ENCODE measurements at places on chromosomes 2 and 18.

- no peak for DNase-seq
Observed at GRCh38 chr2:111166115-111166514, 45.4 kb downstream of the BCL2L11 start.

- DNase-seq = peak; percentile 59
Observed at GRCh38 chr2:144004742-144005141, 515.2 kb downstream of the ZEB2 start.

- DNase-seq = no peak
Observed at GRCh38 chr2:215499331-215499730, 63.5 kb upstream of the FN1 start.

- DNase-seq = no peak
Observed at GRCh38 chr2:179963626-179964025, 43.5 kb downstream of the CWC22 start.

DNA sequence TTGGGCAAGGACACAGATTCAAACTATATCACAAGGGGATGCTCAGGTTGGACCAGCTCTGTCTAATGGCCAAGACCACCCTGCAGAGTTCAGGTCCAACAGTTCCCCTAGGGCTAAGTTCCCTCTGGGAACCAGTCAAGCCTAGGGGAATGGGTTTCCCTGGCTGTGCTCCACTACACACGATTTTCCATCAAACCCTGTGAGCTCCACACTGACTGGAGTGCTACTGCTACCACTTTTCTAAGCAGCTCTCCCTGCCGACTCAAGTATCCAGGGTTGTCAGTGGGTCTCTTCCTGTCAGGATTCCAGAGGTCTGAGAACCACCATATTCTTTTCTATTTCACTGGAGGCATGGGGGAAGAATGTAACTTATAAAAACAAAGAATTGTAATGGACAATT, 280.4 kb upstream of the COL3A1 start:
- no peak for DNase-seq

- no peak for DNase-seq
Observed at GRCh38 chr2:23387221-23387550, 2.2 kb downstream of the KLHL29 start.

DNA sequence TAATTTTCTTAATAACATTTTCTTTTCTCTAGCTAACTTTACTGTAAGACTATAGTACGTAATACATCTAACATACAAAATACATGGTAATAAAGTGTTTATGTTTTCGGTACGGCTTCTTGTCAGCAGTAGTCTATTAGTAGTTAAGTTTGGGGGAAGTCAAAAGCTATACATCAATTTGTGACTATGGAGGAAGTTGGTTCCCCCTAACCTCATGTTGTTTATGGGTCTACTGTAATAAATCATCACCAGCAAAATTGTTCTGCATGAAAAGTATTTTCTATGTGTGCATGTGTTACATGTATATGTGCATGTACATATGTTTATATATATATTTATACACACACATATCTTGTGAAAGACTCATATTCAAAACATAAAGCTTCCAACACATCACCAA, 303.0 kb downstream of the TRIB2 start:
- DNase-seq = no peak

DNA sequence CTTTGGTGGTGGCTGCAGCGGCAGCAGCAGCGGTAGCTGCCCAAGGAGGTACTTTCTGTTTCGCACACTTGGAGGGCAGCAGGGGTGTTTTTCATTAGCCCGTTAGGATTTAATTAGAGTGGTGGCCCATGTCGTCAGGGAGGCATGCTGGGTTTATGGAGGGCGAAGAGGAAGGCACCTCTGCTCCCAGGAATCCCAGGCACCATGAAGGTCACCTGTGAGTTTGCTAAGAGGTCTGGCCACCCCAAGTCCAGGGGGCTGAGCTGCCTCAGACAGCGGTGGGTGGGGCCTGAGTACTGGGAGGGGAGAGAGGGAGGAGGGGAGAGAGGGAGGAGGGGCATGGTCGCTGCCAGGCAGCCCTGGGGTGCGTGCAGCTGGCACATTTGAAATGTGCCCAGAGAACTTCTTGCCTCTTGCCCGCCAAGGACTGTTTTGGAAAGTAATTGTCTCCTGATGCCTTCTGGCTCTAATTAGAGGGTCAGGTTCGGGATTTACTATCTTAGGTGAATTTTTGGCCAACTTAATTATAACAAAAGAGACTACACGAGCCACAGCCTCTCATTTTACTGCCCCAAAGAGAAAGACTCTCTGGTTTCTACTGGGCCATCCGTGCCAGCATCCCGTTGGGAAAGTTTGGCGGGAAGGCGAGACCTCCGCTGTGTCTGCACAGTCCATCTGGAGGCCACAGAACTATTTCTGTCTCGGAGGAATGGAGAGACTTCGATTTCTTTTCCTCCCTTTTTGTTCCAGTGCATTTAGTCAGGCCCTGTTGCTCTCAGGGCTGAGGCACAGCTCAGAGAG, 62.0 kb downstream of the GLI2 start:
- peak; percentile 77 for DNase-seq

- DNase-seq = no peak
Observed at GRCh38 chr2:62469548-62469947, 36.4 kb downstream of the TMEM17 start.

DNA sequence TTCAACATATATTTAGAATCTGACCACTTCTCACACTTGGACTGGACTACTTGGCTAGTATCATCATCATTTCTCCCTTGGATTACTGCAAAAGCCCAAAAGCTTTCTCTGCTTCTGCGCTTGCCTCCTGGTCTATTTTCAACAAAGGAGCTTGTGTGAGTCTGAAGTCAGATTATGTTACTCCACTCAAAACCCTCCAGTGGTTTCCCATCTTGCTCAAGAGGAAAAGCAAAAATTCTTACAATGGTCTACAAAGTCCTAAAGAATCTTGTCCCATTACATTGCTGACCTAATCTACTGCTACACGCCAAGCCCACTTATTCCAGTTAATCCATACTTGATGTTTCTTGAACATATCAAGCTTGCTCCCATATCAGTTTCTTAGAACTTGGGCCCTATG, 9.6 kb downstream of the PREPL start:
- no peak for DNase-seq

GRCh38 chr18:66734451-66734850, 130.6 kb upstream of the CDH19 start:
- no peak for DNase-seq

- DNase-seq = no peak
Observed at GRCh38 chr2:151638191-151638933, 95.9 kb downstream of the NEB start.

DNA sequence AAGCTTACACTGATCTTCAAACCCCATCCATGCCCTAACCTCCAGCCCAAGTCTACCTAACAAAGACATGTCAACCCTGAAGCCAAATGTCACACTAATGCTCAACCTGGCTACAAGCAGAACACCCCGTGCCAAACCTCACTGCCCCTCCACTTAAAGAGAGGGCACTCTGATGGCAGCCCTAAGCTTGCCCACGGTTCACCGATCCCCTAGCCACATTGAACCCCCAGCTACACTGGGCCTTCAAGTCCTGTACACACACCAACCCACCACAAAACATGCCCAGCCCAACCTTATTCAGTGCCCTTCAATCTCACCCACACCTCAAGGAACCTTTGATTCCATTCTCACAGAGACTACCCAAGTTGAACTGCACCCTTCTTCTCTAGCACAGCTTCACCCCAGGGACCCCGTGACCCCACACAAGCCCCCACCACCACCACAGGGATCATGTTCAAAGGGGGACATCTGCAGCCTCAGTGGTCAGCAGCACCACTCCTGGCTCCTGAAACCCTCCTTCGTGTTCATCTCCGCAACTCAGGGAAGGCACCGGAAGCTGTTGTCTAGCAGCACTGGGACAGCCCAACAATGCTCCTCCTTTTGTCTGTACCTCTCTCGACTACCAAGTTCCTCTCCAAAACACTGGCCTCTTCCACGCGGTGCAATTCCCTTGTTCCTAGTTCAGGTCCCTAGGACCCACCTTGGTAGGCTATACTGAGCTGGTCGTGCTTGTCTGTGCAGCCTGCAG, 218.8 kb downstream of the CYP26B1 start:
- no peak for DNase-seq

DNA sequence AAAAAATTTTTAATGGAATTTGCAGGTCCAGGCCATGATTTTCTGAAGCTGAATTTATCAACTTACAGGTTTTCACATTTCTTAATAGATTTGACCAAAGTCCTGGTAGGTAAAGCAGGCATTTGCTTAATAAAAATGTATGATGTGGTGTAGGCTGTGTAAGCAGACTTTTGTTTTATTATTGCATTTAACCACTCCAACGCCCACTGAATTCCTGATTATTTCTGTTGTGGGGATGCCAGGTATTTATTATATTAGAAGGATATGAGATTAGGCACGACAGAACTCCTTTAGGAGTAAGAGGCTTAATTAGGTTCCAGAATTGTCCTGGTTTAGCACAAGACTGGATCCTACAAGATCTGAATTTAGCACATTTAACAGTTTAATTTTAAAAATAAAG, 111.1 kb downstream of the ADCYAP1 start:
- DNase-seq = peak; percentile 7

- DNase-seq = no peak
Observed at GRCh38 chr18:29434650-29435049, 1257.7 kb upstream of the CDH2 start.

DNA sequence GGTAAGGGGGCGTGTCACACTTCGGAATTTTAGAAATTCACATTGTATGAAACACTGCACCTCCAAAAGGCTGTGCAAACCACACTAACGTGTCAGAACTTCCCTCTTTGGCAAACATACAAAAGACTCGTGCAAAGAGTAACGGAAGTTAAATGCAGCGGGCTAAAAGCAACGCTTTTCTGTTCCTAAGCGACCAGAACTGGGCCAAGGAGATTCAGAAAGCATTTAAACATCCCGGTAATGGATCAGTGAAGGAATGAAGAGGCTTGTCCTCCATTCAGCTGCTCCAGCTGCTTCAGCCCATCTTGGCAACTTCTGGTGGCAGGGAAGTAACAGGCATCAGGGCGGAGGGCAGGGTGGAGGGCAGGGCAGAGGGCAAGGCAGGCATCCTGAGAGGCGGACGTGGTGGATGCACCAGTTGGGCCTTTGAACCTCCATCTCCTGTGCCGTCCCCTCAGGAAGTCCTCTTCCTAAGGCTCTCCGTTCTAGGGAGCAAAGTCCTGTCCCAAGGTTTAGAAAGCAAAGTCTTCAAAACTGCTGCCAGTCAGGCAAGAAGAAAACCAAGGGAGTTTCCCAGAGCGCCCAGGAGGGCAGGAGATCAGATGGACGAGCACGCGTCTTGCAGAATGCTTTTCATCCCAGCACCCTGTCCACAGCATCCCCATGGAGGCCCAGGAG, 230.7 kb downstream of the ZNF516 start:
- DNase-seq = peak; percentile 52

DNA sequence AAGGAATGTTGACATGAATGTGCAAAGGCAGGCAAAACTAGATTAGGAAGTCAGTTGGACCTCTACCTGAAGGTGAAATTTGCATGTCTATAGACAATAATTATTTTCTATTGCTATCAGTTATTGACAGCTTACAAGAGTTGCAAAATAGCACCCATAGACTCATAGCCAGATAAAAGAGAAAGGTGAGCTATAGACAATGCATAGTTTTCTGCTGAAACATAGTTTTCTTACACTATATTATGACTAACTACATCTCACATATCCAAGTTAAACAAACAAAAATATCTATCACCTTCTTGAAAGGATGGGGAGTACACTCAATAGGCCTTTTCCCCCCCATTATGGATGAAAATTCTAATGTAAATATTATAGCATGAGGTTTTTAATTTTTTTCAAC, 305.0 kb downstream of the PTH2R start:
- DNase-seq = no peak

DNA sequence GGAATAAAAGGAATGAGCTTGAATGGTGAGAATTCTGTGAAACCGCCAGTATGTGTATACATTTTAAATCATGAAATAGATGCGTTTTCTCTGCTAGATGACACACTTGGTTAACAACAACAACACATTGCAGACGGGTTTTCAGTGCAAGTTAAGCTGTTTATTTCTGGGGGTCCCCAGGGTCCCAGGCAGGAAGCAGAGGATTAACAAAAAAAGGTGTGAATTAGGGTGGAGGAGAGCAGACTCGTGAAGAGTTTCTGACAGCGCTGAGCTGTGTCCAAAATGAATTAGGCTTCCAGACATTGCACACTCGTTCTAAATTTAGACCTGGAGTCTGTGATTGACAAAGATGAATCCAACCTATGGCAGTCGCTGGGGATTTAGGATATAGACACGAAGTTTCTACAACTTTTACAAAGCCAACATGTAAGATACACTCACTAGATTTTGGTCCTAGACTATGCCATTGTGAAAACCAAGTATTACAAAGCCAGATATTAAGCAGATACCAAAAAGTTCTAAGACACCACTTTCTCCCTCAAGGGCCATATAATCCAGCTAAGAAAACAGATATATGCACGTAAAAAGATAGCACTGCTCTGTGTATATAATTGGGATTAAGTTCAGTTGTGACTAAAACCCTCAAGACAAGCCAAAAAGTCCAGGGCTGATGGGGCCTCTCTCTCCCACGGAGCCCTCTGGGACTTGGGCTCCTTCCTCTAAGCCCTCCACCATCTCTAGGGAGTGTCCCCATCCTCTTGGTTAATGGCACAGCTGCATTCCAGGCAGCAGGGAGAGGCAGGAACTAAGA, 120.2 kb downstream of the ACAA2 start:
- peak; percentile 92 for DNase-seq

DNA sequence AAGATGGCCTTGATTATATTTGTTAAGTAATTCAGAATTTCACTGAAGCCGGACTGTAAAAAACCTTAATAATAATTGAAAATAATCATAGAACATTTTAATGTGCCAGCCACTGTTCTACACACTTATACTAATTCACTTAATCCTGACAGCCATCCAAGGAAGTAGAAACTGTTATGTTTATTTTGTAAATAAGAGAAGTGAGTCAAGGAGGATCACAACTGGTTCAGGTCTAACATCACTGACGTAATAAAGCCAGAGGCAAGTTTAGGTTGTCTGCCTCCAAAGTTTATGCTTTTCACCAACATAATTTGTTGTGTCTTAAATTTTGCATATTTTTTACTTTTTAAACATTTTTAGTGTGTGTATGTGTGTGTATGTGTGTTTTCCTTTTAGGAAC, 436.1 kb downstream of the LRRTM4 start:
- no peak for DNase-seq

DNA sequence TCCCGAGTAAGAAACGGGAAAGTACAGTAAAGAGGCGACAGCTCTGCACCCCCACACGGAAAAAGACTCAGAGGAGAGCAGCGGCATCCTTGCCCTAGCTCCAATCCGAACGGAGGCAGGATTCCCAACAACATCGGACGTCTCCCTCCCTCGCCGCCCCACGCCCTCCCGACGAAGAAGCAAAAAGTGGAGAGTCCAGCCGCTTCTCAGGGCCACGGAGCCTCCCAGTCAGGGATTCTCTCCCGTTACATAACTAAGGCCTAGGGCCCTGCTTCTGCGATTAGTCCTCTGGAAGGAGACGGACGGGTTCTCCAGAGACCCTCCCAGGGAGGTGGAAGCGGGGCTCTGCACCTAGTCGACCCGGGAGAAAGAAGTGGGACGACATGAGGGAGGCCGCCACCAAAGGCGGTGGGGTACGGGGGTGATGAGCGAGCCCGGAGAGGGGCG, 587 bp downstream of the SUMO1 start:
- no peak for DNase-seq

GRCh38 chr2:69242651-69243051, 144.4 kb downstream of the GFPT1 start:
- DNase-seq = no peak

GRCh38 chr2:170335351-170335750, 157.4 kb downstream of the MYO3B start:
- DNase-seq = no peak

GRCh38 chr2:27721335-27721734, 50.2 kb upstream of the MRPL33 start:
- no peak for DNase-seq

- DNase-seq = no peak
Observed at GRCh38 chr18:56267334-56267733, 371.1 kb downstream of the TXNL1 start.

All from brain (organoid and tissue), 16 donors.